Germinal center (tissue), 1 donor: ENCODE measurements at places on chromosomes 2 and 18.

DNA sequence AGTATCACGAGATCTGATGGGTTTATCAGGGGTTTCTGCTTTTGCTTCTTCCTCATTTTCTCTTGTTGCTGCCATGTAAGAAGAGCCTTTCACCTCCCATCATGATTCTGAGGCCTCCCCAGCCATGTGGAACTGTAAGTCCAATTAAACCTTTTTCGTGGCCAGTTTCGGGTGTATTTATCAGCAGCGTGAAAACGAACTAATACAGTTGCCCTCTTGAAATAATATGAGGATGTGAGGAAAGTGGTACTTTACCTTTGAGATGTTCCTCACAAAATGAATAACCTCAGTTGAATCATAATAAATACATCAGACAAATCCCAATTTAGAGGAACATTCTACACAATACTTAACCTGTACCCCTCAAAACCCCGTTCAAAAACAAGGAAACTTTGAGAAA lies 356.4 kb downstream of the CPS1 start:
- DNase-seq: no peak

- peak; percentile 66 for DNase-seq
Observed at GRCh38 chr2:199488772-199489400, 31.1 kb upstream of the SATB2 start.

- no peak for DNase-seq
Observed at GRCh38 chr2:216205486-216205885, 96.3 kb downstream of the XRCC5 start.

DNA sequence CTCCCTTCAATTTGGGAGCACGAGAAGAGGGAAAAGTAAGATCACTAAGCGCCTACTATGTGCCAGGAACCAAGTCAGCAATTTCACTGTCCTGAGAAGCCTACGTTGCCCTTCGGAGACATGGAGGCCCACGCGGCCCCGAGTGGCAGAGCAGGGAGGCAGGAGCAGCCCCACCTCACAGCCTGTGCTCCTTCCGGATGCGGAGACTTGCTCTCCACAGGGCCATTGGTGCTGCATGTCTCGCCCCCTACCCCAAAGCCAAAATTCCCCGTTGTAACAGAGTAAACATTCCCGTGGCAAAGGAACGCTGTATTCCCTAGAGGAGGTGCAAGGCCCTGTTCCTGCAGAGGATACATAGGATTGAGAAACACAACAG lies 4.5 kb downstream of the SLC14A2 start:
- DNase-seq: no peak

GRCh38 chr2:16112251-16112971 lies 172.1 kb downstream of the MYCN start:
- DNase-seq: no peak

DNA sequence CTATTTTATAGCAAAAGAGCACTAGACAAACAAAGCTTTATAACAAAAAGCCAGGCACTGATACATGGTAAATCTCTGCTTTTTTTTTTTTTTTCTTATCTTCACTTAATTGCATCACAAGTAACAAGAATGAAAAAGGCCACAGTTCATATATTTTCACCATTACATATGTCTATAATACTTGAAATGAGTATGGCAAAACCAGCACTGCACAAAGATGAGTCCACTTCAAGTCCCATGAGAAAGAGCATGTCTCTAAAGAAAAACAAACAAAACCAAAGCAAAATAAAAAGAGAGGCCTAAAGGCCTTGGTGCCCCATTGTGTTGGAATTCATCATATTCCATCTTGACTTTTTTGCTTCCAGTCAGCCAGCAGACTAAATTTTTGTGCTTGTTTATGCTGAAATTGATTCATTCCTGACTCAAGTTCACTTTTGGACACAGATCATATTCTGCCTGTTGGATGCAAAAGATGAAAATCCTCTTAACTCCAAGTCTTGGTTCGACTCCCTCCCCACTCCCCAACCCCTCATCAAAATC lies 264.9 kb upstream of the CCDC68 start:
- DNase-seq: no peak

GRCh38 chr2:176653479-176654443 lies 384.5 kb downstream of the MTX2 start:
- peak; percentile 55 for DNase-seq

- no peak for DNase-seq
Observed at GRCh38 chr2:98882971-98883779, 52.9 kb downstream of the CRACDL start.

DNA sequence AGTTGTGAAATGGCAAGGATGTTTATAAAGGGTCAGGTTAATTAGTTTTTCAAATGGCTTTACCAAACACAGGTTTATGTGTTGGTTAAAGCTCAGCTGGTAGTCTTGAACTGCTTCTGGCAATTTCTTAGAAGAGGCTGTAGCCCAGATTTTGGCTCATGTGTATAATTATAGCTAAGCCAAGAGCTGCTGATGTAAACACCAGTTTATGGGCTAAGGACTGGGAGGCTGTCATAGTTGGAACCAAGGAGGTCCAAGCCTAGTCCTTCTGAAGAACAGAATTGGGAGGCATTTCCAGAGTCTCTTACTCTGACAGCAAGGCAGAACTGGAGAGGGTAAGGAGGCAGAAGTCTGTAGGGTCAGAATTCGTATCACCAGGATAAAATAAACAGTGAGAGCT lies 25.4 kb downstream of the UBE2E3 start:
- DNase-seq: no peak

GRCh38 chr2:177129610-177130009 lies 83.0 kb upstream of the HNRNPA3 start:
- DNase-seq: no peak
